ENCODE measurements at places on chromosomes 3 and 15. TPM values are rescaled to one million over a fixed set of nuclear protein-coding genes. Genes with fewer than 3 reads are reported as not detected.

DNA sequence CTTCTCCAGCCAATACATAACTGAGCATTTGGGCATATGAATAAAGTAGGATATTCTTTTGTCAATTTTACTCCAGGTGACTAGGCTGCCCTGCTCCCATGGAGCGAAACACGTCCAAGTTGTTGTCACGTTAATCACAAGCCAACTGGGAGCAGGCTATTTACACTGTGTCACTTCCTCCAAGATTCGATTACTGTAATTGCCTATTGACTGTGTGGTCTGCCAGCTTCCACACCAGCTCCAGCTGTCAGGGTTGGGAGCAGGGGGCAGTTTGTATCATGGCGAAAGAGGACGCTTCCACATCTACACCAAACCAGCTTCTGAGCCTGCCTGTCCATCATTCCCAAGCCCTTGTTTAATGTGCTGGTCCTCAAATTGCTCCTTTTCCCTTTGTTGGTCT is 89.2 kb upstream of the RORA start:
- peak; percentile 66 for DNase-seq

GRCh38 chr3:186471771-186472170 is 72.4 kb downstream of the CRYGS start:
- DNase-seq, result peak; percentile 75

- no peak for DNase-seq
Measured at GRCh38 chr15:45263854-45264253, 11.8 kb downstream of the SLC28A2 start.

DNA sequence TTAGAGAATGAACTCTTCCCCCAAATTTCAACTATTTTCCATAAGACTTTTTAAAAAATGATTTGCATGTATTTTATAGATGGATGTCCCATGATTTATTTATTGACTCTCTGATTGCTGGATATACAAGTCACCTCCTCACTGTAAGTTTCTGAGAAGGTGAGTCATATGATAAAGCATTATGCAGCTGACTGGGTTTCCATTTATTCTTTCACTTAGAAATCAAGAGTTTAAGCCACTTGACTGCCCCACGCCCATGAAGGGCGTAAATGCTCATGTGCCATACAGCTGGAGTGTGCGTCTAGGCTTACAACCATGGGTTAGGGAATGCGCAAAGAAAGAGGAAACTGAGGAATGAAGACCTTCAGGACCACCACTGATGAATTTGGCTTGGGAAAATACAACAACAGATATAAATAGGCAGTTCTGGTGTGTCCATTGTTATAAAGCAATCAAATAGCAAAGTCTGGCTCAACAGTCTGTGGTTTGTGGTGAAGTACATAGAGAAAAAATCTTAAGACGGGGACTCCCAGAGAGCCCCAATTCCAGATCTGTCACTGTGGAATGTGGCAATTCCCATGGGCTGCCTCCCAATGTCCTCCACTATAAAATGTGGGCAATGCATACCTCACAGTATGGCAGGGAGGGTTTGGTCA is 20.3 kb downstream of the SLCO2A1 start:
- DNase-seq, result no peak

- DNase-seq, result no peak
Measured at GRCh38 chr15:44554934-44555723, 18.2 kb downstream of the EIF3J start.

DNA sequence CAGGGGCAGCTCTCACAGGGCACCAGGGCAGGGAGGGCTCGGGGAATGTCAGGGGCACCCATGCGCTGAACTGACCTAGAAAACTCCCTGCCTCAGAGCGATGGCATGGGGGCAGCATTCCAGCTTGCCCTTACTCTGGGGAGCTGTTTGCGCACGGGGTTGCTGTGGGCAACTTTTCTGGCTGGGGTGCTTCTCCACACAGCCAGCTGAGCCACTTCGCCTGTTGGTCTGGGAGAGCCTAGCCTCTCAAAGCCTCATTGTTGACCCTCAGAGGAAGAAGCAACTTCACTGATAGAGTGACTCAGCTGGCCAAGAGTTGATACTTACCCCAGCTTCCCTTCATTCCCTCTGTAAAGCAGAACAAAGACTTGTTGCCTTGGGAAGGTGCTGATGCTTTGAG is 42.6 kb upstream of the MRPS22 start:
- DNase-seq, result no peak

DNA sequence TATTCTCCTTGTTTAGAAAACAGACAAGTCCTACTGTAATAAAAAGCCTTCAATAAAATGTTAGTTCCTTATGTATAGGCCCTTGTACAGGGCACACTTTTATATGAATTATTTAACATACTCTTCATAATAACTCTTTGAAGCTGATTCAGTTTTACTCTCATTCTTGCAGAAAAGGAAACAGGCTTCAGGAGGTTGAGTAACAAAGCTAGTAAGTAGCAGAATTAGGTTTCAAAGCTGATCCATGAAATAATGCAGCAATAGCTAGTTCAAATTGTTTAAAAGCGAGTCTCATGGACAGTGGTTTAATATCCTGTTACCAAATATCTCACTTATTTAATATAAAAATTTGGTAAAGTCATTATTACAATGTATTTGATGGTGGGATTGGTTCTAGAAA is 25.0 kb downstream of the TCF12 start:
- no peak for DNase-seq

GRCh38 chr15:38436993-38437392 is 16.9 kb upstream of the FAM98B start:
- no peak for DNase-seq

Gene IL20RB
- total RNA-seq, result 1.4 TPM

Gene CAV3
- not detected for total RNA-seq

DNA sequence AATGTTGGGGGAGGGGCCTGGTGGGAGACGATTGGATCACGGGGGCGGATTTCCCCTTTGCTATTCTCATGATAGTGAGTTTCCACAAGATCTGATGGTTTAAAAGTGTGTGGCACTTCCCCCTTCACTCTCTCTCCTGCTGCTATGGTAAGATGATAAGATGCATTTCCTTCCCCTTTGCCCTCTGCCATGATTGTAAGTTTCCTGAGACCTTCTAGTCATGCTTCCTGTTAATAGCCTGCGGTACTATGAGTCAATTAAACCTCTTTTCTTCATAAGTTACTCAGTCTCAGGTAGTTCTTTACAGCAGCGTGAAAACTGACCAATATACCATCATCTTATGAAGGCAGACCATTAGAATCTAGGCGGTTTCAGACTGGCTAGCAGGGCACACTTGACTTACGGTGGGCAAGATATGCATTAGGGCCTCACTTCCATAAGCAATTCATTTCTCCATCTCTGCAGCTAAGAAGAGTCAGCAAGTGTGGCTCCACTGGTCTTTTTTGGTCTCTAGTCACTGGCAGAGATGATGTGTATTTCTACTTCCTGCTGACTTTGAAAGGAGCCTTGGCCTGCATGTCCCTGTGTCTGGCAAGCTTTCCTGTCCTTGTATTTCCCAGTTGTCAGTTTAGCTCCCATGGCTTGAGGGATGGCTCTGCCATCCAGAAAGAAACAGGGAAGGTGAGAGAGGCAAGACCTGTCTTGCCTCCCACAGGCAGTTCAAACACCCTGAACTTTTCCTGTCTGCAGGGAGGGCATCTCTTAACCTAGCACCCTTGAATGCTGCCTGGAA is 109.0 kb upstream of the ADAMTS9 start:
- DNase-seq, result no peak

Gene WDR48
- 25.9 TPM for total RNA-seq

GRCh38 chr3:191528589-191528988 is 67.6 kb downstream of the PYDC2 start:
- DNase-seq, result no peak

DNA sequence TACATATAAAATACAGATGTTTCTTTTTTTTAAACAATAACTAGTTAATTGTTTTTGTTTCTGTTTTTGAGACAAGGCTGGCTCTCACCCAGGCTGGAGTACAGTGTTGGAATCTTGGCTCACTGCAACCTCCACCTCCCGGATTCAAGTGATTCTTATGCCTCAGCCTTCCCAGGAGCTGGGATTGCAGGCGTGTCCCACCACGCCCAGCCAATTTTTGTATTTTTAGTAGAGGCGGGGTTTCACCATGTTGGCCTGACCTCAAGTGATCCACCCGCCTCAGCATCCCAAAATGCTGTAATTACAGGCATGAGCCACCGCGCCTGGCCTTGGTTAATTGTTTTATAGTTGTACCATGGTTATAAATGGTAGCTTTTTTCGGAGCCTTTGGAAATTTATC is 72.3 kb downstream of the PIAS1 start:
- DNase-seq, result no peak

DNA sequence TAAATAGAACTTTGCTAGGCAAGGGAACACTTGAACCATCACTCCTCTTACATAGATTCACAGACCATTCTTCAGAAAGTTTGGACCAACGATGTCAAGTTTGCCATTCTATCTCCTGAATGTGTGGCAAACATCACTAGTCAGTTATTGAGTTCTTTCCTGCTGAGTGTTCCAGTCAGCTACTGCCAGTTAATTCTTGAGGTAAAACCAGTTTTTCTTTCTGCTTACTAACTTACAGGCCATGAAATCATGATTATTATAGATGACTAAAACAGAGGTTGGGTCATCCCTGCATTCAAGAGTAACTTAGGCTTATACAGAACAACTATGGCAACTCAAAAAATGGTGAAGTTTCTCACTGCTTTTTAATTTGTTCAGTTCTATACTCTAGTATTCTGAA is 88.2 kb downstream of the AP4E1 start:
- no peak for DNase-seq

Gene AP3B2
- 1.2 TPM for total RNA-seq

GRCh38 chr3:124800511-124801258 is 70.4 kb downstream of the UMPS start:
- no peak for DNase-seq

Gene GOLGA6L4
- 4.2 TPM for total RNA-seq
